H1 (cell line): ENCODE measurements at places on chromosomes 7 and 10.

DNA sequence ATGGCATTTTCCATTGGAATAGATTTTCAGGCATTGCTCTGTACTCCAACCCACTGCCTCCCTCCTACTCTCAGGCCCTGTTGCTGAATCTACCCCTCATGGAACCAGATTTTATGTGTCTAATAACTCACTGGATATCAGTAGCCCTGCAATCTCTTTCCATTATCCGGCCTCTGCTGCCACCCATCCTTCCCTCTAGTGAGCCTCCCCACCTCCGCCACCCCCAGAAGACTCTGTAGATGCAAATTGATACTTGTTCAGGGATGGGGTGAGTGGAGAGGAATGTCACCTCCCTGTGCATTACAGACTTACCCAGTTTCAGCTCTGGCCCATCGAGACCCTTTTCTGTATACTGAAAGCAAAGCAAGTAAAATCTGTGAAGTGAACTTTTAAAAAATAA is 52.3 kb upstream of the PHYHIPL start:
- DNase-seq: no peak

DNA sequence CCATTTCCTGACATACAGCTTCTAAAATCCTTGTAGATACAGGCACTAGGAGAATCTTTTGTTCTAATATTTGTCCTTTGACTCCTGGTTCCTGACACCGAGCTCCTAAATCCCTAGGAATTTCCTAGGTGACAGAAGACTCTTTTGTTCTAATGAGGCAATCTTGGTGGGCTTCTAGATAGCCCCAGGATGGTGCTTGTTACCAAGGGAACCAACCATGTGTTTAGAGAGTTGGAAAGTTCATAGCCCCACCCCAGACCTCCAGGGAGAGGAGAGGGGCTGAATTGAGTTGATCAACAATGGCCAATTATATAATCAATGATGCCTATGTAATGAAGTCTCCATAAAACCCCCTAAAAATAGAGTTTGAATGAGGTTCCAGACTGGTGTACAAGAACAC is 145.1 kb downstream of the JMJD1C start:
- DNase-seq: no peak

- DNase-seq: no peak
Measured at GRCh38 chr7:29871787-29872398, 65.6 kb downstream of the WIPF3 start.

DNA sequence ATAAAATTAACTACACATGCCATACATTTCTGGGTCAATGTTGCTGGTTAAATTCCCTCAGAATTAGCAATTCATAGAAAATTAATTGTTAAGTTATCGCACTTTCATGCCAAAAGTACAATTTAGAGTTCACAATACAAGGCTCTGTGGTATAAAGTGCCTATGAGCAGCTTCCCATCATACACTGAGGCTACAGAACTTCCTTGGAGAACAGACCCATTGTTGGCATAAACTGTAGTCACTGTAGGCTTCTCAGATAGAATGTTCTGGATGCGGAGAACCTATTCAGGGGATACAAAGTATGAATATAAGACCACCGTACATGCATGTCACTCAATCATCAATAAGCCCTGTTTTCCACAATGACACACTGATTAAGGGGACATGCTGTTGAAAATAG is 9.0 kb upstream of the PON3 start:
- no peak for DNase-seq

DNA sequence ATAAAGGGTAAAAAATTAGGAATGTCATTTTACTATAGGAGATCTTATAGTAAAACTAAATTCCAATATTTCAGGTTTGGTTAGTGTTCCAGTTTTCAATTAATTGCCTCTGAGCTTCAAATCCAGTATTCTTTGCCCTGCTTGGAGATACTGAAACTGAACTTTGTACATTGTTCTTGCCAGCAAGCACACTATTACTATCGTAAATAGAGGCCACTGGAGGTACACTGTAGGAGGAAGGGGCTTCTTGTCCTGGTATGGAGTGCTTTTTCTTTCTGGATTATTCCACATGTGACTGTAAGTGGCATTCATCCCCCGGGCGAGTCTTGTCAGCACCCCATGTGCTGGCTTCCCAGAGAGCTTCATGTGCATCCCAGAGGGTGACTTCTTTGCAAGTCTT is 234.7 kb upstream of the PTPRZ1 start:
- DNase-seq: no peak

DNA sequence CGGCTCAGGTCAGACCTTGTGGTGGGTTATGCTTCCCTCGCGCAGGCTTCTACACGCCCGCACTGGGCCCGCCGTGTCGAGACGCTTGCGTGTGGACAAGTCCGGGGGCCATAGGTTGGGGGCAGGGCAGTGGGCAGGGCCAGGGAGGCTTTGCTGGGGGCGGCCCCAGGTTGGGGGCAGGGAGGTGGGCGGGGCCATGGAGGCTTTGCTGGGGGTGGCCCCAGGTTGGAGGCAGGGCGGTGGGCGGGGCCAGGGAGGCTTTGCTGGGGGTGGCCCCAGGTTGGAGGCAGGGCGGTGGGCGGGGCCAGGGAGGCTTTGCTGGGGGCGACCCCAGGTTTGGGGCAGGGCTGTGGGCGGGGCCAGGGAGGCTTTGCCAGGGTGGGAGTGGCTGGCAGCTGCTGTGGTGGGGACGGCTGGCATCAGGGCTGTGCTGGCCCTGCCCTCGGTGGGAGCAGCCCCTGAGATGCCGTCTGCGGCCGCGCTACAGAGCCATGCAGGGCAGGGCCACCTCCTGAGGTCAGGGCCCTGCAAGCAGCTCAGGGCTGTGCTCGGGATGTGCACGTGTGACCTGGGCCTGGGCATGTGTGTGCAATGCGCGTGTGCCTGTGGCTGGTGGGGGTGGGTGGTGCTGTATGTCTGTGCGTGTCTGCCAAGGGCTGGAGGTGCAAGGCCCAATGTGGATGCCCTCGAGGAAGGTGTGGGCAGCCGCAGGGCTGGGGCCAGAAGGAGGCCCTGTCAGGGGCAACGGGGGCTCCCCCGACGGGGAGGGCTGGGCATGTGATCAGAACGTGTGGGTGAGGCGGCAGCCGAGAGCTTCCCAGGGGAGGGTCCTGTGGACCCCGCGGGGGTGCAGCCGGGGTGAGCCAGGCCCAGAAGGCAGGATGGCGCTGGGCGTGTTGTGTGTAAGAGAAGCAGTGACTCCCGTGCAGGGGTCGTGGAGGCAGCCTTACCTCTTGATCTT is 72.5 kb upstream of the NKX6-2 start:
- DNase-seq: peak; percentile 63

DNA sequence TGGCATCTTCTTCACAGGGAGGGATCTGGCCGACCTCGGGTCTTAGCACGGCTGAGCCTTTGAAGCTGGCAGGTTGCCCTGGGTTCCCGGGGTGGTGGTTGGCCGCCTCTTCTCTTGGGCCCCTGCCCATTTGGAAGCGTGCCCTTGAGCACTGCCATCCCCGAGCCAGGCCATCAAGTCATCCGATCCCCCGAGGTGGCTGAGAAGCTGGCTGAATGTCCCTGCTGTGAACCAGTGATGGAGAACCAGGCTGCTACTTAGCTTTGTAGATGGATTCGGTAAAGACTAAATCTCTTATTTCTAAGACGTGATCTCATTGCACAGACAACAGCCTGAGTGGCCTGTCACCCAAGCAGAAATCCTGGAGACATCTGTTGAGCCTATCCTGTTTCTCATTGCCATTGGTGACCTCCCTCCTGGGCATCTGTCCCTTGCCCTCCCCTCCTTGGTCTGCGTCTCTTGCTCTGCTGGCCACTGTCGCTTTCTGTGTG is 74.3 kb downstream of the GRK5 start:
- DNase-seq: no peak

GRCh38 chr10:69107176-69107490 is 16.8 kb upstream of the VPS26A start:
- no peak for DNase-seq

- DNase-seq: no peak
Measured at GRCh38 chr10:110577056-110577455, 9.6 kb downstream of the SMC3 start.

DNA sequence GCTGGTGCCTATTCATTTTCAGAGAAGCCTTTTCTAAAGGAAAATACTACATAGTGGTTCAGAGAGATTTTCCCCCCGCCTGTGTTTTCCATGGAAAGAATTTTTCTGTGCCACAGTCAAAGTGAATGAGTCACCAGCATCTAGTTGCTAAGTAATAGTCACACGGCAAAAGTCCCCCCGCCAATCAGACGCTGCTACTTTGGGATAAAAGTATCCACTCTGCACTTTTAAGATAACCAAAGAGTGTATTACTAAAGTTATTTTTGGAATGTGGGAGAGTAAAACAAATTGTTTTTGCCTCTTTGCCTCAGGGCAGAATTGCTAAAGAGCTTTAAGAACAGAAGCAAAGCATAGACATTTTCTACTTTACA is 23.5 kb downstream of the ABLIM1 start:
- DNase-seq: peak; percentile 17

GRCh38 chr10:91694170-91694794 is 61.4 kb upstream of the PPP1R3C start:
- DNase-seq: no peak
